Endothelial cell of coronary artery (primary cell): ENCODE measurements at places on chromosomes 6 and 20. TPM values are rescaled to one million over a fixed set of nuclear protein-coding genes. Genes with fewer than 3 reads are reported as not detected.

Gene EPPIN
- total RNA-seq: not detected in 2 replicates

Gene CCN5
- total RNA-seq: 0.09 and 0.66 TPM in 2 replicates

Gene LHFPL5
- total RNA-seq: not detected in 2 replicates

Gene GLP1R
- not detected in 2 replicates for total RNA-seq

Gene SLC22A1
- total RNA-seq: 0.19 TPM in 1 of 2 replicates, not detected in the other

Gene TBC1D32
- 4.2 and 6.3 TPM in 2 replicates for total RNA-seq

Gene DST
- total RNA-seq: 277 and 358 TPM in 2 replicates

Gene ELOVL4
- total RNA-seq: 0.94 and 1.6 TPM in 2 replicates

Gene GSTA1
- total RNA-seq: not detected in 2 replicates

Gene SNTA1
- 4.4 and 6.2 TPM in 2 replicates for total RNA-seq

Gene GPR6
- total RNA-seq: not detected in 2 replicates

Gene SUN5
- not detected in 2 replicates for total RNA-seq

Gene MAFB
- total RNA-seq: 0.28 and 0.63 TPM in 2 replicates

Gene HRH3
- total RNA-seq: not detected in 2 replicates

Gene DUSP15
- not detected in 2 replicates for total RNA-seq

Gene PDYN
- not detected in 2 replicates for total RNA-seq

Gene TBX18
- total RNA-seq: 16.0 and 29.8 TPM in 2 replicates

Gene OPRL1
- 1.3 and 2.6 TPM in 2 replicates for total RNA-seq

Gene OXT
- total RNA-seq: not detected in 2 replicates

Gene GJA10
- total RNA-seq: not detected in 2 replicates

Gene DDR1
- total RNA-seq: 5.6 and 12.7 TPM in 2 replicates

Gene MED23
- 25.6 and 32.5 TPM in 2 replicates for total RNA-seq

Gene RAET1L
- not detected in 2 replicates for total RNA-seq

Gene SLC17A9
- total RNA-seq: 6.6 and 13.8 TPM in 2 replicates

Gene SMLR1
- total RNA-seq: not detected in 2 replicates

Gene PRL
- not detected in 2 replicates for total RNA-seq

Gene ZBP1
- not detected in 2 replicates for total RNA-seq

Gene CLPSL1
- total RNA-seq: not detected in 2 replicates

Gene KIF6
- total RNA-seq: not detected in 2 replicates

Gene CFB
- 0.90 and 4.7 TPM in 2 replicates for total RNA-seq

Gene C6orf15
- total RNA-seq: not detected in 2 replicates

Gene KCNQ5
- total RNA-seq: 1.4 TPM in 1 of 2 replicates, not detected in the other

Gene C6orf141
- 11.3 and 13.1 TPM in 2 replicates for total RNA-seq

Gene SLC17A4
- not detected in 2 replicates for total RNA-seq

Gene MDFI
- total RNA-seq: 20.8 and 42.9 TPM in 2 replicates
